NCI-H345 (cell line): ENCODE measurements at places on chromosomes 5 and 9.

DNA sequence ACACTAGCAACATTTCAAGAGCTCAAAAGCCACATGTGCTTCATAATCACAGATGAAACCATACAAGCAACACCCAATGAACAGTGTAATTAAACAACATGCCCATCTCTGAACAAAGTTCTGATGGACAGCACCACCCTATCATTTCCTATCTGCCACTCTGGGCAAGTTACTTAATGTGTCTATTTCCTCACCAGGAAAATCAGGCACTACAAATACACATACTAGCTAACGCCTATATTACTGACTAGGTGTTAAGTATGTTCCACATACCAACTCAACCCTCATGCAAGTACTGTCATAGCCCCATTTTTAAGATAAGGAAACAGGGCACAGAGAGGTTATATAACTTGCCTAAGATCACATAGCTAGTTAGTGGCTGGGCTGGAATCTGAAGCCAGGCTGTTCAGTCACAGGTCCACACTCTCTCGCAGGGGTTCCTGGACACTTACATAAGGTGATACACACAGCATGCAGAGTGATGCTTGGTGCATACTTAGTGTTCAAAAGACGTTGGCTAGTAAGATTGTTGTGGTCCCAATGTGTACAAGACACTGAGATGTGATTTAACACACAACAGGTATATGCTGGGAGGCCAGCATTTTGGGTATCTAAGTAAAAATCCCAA is 24.2 kb downstream of the CORO2A start:
- no peak for DNase-seq

GRCh38 chr5:28164568-28164967 is 1126.2 kb upstream of the CDH9 start:
- no peak for DNase-seq

GRCh38 chr9:124761710-124762109 is 9.4 kb downstream of the NR6A1 start:
- no peak for DNase-seq

DNA sequence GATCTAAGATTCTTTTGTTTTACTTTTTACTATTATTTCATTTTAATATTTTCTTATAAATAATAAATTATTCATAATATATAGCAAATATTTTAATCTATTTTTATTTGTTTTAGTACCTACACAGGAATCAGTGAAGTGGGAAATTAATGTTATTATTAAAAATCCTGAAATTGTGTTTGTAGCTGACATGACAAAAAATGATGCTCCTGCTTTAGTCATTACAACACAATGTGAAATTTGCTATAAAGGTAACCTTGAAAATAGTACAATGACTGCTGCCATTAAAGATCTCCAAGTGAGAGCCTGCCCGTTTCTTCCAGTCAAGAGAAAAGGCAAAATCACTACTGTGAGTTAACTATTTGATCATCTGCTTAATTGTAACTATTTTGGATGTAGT is 138.7 kb downstream of the VPS13A start:
- DNase-seq, result no peak

- DNase-seq, result no peak
Measured at GRCh38 chr5:6603643-6604042, 29.2 kb downstream of the NSUN2 start.

DNA sequence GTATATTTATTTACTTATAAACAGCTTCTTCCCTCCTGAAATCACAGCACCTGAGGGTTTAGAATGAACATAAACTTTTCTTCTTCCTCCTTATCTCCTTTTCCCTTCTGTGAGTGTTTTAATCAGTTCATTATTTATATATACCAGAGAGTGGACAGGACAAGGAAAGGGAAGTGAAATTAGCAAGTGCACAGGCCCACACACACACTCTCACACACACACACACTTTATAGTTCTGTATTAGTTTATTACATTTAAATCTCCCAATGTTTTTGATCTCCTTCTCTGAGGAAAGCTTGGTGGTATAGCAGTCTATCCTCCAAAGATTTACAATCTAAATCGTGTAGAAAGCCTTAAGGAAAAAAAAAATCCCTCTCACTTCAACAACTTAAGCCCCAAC is 353.5 kb downstream of the NDUFS4 start:
- DNase-seq, result no peak

GRCh38 chr9:131278702-131279111 is 2.4 kb upstream of the FAM78A start:
- DNase-seq, result no peak

- DNase-seq, result no peak
Measured at GRCh38 chr5:95763941-95764340, 32.8 kb downstream of the RHOBTB3 start.

DNA sequence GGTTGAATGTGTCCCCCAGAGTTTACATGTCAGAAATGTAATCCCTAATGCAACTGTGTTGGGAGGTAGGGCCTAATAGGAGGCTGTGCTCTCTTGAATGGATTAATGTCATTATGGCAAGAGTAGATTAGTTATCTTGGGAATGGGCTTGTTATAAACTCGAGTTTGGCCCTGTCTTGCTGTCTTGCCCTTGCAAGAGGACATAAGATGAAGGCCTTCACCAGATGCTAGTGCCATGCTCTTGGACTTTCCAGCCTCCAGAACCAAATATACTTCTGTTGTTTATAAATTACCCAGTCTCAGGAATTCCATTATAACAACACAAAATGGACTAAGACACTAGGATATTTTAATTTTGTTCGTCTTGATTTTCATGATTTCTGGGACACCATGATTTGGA is 5.4 kb downstream of the PIK3R1 start:
- no peak for DNase-seq

DNA sequence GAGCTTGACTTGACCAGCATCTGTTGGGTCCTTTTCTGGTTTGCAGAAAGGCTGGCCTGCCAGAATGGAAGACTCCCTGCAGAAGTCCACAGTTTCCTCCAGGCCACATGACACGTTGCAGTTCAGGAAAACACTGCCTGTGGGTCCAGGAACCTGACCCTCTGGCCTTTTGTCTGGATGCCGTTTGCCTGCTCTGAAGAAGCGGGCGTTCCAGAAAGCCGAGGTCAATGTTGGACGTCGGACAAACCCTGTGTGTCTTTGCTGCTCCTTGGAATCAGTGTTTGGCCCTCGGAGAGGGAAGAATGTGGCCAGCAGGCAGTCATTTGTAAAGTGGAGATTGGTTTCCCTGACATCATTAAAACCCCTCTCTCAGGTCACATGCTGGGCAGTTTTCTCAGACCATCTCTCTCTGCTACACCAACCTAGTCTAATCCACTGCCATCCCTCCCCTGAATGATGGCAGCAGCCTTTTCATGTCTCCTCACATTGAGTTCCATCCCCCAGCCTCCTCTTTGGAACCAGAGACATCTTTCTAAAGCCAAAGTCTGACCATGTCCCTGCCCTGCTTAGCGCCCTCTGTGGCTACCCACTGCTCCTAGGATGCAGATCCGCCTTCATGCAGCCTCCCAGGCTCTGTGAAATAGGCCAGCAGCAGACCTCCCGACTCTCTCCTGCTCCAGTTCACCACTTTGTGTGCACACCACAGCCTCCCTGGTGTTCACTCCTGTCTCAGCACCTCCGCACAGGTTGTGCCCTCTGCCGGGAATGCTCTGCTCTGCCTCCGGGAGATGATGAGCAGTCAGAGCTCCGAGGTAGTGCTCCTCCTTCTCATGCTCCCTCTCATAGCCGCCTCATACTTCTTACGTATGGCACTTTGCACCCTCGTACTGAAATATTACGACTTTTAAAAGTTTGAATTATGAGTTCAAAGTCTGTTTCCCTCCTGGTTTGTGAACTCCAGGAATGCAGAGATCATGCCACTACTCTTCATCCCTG is 75.6 kb downstream of the RALGPS1 start:
- DNase-seq, result no peak

GRCh38 chr9:81787747-81788632 is 98.6 kb upstream of the TLE1 start:
- no peak for DNase-seq

DNA sequence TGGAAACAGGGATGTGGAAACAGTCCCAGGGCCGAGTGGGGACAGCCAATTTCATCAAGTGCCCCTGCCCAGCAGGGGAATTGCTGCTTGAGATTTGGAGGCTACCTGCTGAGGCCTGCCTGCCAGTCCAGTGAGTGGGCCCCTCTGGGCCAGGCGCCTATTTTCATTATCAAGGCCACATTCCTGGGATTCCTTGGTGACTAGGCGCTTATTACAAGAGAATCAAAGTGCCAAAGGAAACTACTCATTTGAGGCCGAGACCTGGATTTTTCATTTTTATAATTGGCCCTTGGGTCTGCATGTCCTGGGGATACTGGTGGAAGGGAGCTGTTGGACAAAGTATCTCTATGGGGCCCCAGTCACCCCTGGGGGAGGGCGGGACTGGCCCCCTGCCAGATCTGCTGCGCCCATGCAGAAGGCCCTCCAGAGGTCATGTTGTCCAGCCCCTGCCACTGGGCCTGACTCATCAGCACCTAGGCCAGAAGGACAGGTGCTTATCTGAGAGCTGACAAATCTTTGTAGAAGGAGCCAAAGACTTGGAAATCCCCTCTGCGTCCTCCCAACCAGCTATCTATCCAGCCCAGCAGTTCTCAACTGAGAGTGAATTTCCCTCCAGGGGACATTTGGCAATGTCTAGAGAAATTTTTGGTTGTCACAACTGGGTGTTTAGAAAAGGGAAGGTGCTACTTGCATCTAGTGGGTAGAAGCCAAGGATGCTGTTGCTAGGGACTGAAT is 45.6 kb downstream of the FOXI1 start:
- DNase-seq, result no peak

DNA sequence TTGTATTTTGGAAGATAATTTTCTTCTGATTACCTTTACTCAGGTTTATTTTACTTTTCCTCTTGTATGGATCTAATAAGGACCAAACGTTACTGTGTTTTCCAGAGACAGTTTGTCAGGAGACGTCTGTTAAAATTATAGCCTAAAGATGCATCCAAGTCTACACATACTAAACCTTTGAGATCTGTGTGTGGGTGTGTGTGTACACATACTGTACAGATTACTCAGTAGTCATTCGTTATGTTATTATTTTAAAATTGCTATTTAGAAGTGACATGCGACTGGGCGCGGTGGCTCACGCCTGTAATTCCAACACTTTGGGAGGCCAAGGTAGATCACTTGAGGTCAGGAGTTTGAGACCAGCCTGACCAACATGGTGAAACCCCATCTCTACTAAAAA is 51.6 kb upstream of the CNTLN start:
- DNase-seq, result no peak

GRCh38 chr9:110183208-110184145 is 24.5 kb downstream of the C9orf152 start:
- DNase-seq, result peak; percentile 70

DNA sequence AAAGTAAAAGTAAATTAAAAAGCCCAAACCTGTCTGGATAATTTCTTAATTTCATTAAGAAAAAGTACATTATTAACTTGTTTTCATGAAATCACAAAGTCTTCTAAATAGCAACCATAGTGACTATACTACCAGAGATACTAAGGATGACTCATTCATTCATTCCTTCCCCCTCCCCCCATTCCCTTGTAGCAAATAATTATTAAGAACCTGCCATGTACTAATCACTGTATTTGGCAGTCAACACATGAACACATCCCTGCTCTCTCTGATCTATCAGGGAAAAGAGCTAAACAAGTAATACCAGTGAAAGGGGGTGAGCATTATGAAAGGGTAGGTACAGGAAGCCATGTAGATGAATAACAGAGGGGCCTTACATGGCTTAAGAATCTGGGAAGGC is 203.9 kb downstream of the CWC27 start:
- DNase-seq, result no peak

GRCh38 chr5:142758796-142759145 is 11.4 kb upstream of the ARHGAP26 start:
- no peak for DNase-seq

GRCh38 chr5:41465493-41466171 is 44.8 kb downstream of the PLCXD3 start:
- no peak for DNase-seq

GRCh38 chr5:56048124-56048523 is 53.4 kb upstream of the IL6ST start:
- peak; percentile 10 for DNase-seq

DNA sequence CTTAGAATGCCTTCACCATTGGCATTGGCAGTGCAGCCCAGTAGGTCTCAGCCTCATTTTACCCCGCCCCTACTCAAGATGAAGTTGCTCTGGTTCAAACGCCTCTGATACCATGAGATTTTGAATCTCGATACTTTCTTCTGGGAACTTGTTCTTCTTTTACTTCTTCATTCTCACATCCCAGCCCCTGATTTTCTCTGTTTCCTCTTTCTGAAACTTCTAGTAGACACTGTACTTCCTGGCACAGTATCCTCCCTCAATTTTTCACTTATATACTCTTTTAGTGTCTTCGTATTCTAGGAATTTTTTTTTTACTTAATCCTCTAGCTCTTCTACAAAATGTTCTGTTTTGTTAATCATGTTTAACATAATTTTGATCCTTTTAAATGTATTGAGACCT is 13.1 kb upstream of the ZNF79 start:
- DNase-seq, result no peak

- peak; percentile 67 for DNase-seq
Measured at GRCh38 chr9:106862821-106863720, at the start of gene ZNF462. ZNF462 (plus strand) TSS chr9:106863166; CDS start chr9:106923384, 60,218 bp downstream.
